ENCODE measurements at places on chromosomes 2 and 18.

- no peak for DNase-seq
These were observed 208.5 kb upstream of the ACVR2A start for GRCh38 chr2:147636238-147636882.

- DNase-seq: no peak
These were observed 24.9 kb downstream of the ASAP2 start for GRCh38 chr2:9231291-9232165.

- no peak for DNase-seq
These were observed 21.8 kb downstream of the ZNF532 start for GRCh38 chr18:58886431-58886830.

DNA sequence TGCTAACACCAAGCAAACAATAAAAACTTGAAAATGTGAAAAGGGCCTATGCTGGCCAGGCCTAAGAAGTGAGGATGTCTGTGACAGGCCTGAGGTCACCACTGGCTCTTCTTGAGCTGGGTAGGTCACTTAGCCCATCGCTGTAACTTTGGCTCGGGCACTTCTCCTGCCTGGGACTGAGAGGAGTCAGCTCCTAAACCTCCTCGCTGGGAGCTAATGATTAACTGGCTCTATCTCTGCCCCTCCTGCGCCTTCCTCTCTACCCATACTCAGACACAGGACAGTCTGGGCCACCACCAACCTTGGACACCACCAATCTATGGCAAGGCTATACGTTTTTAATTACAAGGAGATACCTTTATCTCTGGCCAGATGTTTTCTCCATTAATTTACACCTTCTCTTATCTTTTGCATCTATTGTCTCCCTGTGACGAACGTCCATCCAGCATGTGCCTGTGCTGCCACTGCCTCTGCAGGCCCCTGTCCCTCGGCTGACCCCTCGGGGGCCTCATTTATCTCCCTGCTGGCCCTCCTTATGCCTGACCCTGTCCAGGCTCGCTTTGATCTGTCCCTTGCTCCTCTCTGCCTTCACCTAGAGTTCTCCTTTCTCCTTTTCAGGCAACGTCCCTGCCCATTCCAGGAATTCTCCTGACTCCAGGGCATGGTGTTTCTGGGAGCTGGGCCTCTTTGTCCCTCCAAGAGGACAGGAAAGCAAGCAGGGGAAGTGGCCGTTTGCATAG is 149.1 kb upstream of the GATA6 start:
- no peak for DNase-seq
